Cardiac muscle cell (in vitro differentiated cells and primary cell): ENCODE measurements at places on chromosomes 13 and 19.

DNA sequence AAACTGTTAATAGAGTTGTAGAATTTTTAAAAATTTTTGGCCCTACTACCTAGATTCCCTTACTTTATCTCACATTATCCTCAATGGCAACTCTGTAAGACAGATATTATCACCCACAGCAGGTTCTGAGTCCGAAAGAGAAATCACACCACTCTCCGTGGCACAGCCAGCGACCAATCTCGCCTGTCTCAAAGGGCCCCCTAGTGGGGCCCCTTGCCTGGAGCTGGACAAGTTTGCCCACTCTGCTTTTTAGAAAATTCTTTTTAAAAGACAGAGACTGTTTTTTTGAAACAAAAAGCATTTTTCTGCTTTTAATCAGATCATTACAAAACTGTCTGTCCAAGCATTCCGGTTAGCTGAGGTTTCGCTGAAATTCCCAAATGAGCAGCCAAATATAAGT lies 21.7 kb downstream of the PHF11 start:
- no peaks in the 10 kb centered on the region for H3K36me3 ChIP-seq
- no peak overlapping the region for H3K4me3 ChIP-seq
- H3K27ac ChIP-seq: no peak overlapping the region
- peak; percentile 12 for DNase-seq
- no peaks in the 10 kb centered on the region for H3K4me1 ChIP-seq
- no peaks in the 10 kb centered on the region for H3K27me3 ChIP-seq

- no peaks in the 10 kb centered on the region for H3K36me3 ChIP-seq
- H3K4me3 ChIP-seq: peak overlapping the region; percentile 79
- peaks cover 33% of the 10 kb centered on the region for H3K4me1 ChIP-seq
- no peak overlapping the region for H3K27ac ChIP-seq
- no peaks in the 10 kb centered on the region for H3K27me3 ChIP-seq
Measured at GRCh38 chr19:47109541-47110375, 3.8 kb downstream of the ZC3H4 start.

DNA sequence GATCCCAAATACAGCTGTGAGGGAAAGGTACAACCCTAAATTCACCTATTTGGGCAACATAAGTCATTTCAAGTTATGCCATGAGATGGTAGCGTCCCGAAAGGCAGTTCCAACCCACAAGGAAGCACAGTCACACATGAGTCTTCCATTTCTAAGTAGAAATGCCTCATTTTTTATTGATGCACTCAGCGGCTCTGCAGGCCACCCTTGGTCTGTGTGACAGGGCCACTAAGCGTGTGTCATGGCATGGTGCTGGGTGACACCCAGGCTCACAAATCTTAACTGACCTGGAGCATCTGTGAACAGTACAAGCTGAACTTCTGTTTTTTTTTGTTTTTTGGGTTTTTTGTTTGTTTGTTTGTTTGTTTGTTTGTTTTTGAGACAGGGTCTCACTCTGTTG lies 15.1 kb downstream of the RAB20 start:
- H3K27ac ChIP-seq: no peak overlapping the region
- no peaks in the 10 kb centered on the region for H3K27me3 ChIP-seq
- H3K36me3 ChIP-seq: no peaks in the 10 kb centered on the region
- DNase-seq: no peak
- H3K4me3 ChIP-seq: no peak overlapping the region
- H3K4me1 ChIP-seq: peaks cover 20% of the 10 kb centered on the region

DNA sequence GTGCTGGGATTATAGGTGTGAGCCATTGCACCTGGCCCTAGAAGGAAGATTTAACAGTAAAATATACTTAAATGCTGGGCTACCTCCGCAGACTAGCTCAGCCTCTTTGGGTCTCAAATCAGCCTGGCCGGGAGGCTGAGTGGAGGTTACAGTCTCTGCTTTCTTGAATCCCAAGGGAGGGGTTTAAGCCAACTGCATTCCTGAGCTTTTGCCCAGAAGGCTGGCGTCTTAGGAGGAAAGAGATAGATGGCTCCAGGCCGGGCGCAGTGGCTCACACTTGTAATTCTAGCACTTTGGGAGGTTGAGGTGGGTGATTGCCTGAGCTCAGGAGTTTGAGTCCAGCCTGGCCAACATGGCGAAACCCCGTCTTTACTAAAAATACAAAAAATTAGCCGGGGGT lies 623 bp upstream of the C5AR1 start:
- H3K36me3 ChIP-seq: no peaks in the 10 kb centered on the region
- H3K4me1 ChIP-seq: no peaks in the 10 kb centered on the region
- H3K27me3 ChIP-seq: no peaks in the 10 kb centered on the region
- no peak overlapping the region for H3K27ac ChIP-seq
- no peak overlapping the region for H3K4me3 ChIP-seq

GRCh38 chr13:72763411-72763810 lies 18.3 kb downstream of the DIS3 start:
- H3K36me3 ChIP-seq: peaks cover 97% of the 10 kb centered on the region
- H3K4me1 ChIP-seq: no peaks in the 10 kb centered on the region
- H3K27ac ChIP-seq: no peak overlapping the region
- no peak overlapping the region for H3K4me3 ChIP-seq
- no peak for DNase-seq

GRCh38 chr13:97262058-97262457 lies 39.9 kb downstream of the MBNL2 start:
- peak overlapping the region; percentile 64 for H3K27ac ChIP-seq
- H3K27me3 ChIP-seq: no peaks in the 10 kb centered on the region
- no peaks in the 10 kb centered on the region for H3K36me3 ChIP-seq

GRCh38 chr13:72004246-72004645 lies 137.2 kb upstream of the DACH1 start:
- H3K4me1 ChIP-seq: no peaks in the 10 kb centered on the region
- H3K27ac ChIP-seq: no peak overlapping the region
- no peak for DNase-seq
- H3K36me3 ChIP-seq: no peaks in the 10 kb centered on the region

DNA sequence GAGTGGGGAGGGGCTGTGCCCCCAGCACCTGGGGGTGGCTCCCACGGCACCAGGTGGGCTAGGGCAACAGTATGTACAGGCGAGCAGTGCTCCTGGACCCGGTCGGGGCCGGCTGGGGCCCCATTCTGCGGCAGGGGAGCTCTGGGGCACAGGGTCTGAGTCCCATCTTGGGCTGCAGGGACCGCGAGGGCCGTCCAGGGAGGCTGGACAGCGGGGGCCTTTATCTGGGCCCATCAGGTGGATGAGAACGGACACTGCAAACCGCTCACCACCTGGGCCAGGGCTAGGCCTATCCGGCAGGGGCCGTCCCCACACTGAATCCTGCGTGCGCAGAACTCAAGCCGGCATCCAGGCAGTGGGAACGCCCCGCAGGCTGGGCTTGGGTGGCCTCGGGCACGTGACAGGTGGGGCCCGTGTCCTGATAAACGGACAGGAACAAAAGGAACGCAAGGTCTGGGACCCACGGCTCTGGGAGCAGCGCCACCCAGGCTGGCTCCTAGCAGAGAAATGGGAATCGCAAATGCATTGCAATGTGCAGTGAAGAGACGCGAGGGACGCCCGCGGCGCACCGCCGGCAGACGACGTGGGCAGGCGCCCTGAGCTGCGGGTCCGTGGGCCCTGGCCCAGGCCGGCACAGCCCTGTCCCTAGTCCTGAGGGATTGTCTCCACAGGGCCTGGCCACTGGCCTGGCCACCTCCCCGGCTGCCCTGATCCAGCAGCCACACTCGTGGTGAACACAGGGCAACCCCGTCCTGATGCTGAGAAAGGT lies 29.7 kb downstream of the BTBD2 start:
- peaks cover 35% of the 10 kb centered on the region for H3K36me3 ChIP-seq
- no peaks in the 10 kb centered on the region for H3K4me1 ChIP-seq
- H3K27ac ChIP-seq: peak overlapping the region; percentile 39
- H3K4me3 ChIP-seq: no peak overlapping the region

DNA sequence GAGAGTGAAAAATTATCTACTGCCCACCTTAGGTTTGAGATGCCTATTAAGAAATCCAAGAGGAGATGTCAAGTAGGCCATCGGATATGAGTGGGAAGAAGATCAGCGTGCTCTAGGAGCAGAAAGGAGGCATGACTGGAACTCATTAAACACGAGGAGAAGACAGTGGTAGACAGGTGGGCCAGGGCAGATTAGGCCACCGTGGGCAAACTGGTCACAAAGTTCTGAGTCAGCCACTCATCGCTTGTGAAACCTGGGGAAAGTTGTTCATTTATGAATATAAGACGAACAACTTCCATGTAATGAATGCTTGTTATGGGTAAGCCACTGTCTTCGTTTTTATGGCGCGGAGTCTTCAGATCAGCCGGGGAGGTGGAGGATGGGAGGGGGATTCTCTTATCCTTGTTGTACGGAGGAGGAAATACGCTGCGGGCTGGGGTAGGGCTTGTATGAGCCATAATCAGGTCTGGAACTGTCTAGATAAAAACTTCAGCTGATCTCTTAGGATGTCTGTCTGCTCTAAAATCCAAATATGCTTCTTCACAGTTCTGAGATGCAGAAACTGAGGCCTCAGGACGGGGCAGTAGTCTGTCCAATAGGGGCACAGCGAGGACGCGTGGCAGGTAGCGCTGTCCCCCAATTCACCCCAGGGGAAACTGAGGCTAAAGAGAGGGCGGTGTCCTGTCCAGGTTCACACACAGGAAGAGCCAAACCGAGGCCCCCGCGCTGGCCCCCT lies 1.1 kb upstream of the ZNF444 start:
- H3K4me1 ChIP-seq: peaks cover 4% of the 10 kb centered on the region
- H3K27ac ChIP-seq: peak overlapping the region; percentile 50
- H3K36me3 ChIP-seq: no peaks in the 10 kb centered on the region
- H3K27me3 ChIP-seq: no peaks in the 10 kb centered on the region

DNA sequence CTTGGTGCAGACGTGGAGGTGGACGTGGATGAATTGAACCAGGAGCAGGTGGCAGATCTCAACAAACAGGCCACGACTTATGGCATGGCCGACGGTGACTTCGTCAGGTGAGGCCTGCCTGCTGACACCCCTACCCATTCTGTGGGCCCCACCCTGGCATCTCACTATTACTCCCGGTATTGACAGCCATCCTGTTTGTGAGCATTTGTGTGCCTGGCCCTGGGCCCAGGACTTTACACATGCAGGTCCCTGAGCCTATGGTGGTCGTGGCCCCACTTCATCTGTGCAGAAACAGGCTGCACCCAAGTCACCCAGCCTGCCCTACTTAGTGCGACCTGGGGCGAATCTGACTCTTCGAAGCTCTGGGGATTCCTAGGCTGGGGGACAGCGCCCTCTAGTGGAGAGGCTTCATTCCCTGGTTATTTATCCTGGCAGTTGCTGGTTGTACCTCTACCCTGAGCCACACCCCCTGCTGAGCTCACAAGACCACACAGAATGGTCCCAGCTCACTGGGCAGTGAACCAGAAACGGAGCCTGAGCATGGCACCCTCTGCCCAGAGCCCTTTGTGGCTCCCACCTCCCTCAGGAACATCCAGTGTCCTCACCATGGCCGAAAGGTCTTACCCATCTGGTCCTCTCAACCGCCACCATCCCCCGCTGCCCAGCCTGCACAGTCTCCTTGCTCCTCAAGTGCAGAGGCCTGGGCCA lies 16.9 kb downstream of the ZNF296 start:
- no peaks in the 10 kb centered on the region for H3K27me3 ChIP-seq
- H3K4me3 ChIP-seq: no peak overlapping the region
- no peaks in the 10 kb centered on the region for H3K4me1 ChIP-seq
- peak; percentile 81 for DNase-seq
- no peak overlapping the region for H3K27ac ChIP-seq

- no peaks in the 10 kb centered on the region for H3K27me3 ChIP-seq
- peaks cover 5% of the 10 kb centered on the region for H3K4me1 ChIP-seq
- DNase-seq: peak; percentile 72
- H3K36me3 ChIP-seq: no peaks in the 10 kb centered on the region
- no peak overlapping the region for H3K4me3 ChIP-seq
Measured at GRCh38 chr13:34174671-34175145, 356.8 kb downstream of the RFC3 start.
